ENCODE measurements at places on chromosomes 12 and 14.

- no peak for DNase-seq
Observed at GRCh38 chr12:121755591-121755990, 37.9 kb downstream of the RHOF start.

- DNase-seq, result no peak
Observed at GRCh38 chr12:71214511-71215285, 56.9 kb upstream of the TSPAN8 start.

GRCh38 chr12:95633049-95633731, 81.9 kb upstream of the USP44 start:
- DNase-seq, result no peak

- no peak for DNase-seq
Observed at GRCh38 chr12:11877102-11877826, 193.5 kb upstream of the BCL2L14 start.

GRCh38 chr14:94143239-94143638, 13.8 kb upstream of the IFI27L2 start:
- no peak for DNase-seq

GRCh38 chr12:65510584-65511050, 232.1 kb downstream of the MSRB3 start:
- peak; percentile 89 for DNase-seq

DNA sequence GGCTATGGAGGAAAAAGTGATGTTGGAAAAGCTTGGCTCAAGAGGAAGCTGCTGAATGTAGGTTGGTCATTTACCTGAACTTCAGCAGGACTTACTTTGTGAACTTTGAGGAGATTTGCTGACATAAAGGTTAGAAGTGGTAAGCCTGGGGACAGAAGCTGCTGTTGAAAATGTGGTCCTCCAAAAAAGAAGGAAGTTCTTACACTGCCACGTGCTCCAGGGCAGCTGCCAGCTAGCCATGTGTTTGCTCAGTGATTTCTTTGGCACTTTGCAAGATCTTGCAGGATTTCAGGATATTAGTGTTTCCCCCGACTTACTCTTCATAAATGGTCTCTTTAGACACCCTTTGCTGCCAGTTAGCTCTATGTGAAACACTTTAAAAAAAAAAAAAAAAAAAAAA, 14.8 kb upstream of the DYRK2 start:
- DNase-seq, result no peak

DNA sequence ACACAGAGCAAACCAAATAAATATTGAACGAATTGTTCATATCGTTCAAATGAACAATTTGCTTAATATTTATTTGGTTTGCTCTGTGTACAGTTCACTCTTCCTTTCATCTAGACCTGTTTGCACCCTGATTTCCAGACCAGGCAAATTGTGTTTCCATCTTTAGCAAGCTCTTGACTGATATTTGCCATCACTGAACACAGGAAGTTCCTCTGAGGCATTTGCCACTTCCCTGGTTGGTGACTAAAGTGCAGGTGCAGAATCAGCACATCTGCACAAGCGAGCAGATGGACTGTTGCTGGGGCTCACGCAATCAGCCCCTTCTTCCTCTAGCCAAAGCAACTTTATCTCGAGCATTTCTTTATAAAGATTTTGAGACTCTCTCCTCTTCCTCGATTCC, 112.9 kb downstream of the DAAM1 start:
- no peak for DNase-seq

DNA sequence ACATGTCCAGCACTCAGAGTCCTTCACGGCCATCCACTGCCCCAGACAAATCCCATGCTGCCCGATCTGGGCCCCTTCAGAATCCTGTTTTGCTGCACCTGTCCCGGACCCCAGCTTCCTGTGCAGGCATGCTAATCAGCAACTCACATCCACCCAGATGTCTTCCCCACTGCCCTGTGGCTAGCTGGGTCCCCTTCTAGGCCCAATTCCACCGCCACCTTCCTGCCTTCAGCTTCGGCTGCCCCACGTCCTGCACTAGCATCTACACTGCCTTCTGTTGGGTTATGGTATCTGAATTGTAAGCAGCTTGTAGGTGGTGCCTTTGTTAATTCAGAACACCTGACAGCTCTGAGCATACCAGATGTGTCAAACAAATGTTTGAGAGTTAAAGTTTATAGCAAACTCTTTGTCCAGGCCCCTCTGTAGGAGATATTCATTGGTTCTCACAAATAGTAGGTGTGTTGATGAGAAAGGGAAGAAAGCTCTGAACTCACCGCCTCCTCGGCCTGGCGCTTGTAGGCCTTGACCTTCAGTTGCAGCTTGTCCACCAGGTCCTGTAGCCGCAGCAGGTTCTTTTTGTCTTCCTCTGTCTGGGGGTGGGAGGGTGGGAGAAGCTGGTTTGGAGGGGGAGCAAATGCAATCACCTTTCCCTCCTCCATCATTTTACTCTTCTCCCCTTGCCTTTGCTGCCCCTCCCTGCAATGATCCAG, 6.0 kb downstream of the CMTM5 start:
- no peak for DNase-seq

DNA sequence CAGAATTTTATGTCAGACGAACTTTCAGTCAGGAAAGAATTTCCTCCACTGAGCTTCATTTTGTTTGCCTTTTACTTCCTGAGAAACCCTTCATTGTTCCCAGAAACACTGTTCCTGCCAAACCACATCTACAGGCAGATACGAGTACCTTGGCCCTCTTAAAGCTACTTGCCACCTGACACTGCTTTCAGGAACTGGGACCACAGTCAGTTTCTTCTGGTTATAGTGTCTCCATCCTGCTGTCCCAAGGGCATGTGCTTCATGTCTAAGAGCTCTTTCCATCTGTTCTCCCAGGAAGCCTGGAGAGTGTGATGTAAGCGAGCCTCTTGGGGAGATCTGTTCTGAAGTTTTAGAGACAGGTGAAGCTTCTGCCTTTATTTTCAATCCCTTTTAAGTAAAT, 161.7 kb upstream of the PLEKHA5 start:
- no peak for DNase-seq

- DNase-seq, result no peak
Observed at GRCh38 chr12:28698553-28698952, 450.5 kb upstream of the FAR2 start.

DNA sequence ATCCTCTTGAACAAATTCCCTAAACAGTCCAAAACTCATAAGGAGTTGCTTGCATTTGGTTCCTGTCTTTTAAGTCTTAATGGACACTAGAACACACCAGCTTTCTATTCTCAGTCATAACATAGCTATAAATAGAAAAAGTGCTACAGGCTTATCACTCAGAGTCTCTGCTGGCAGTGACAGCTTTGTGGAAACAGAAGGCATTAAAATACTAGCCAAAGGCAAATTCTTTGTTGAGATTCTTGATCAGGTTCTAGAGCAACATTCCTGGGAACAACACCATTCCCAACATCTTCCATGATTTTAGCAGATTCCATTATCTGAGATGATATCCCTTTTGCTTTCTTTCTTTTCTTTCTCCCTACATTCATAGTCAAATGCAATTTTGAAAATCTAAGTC, 207.7 kb upstream of the PLEKHG7 start:
- DNase-seq, result no peak

DNA sequence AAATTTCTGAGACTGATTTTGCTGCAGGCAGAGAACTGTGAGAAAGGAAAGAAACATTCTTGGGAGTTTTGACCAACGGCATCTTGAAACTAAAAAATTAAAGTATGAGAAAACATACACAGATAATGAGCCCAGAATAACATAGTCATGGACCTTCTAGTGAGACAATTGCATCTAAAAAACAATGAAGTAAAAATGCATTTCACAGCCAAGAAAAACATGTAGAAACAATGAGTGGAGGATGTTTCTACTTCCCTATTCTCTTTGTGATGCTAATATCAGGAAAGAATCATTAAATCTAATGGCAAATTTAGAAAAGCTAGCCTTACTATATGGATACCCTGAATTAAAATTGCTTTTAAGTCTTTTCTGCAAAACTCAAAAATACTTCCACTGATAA, 12.2 kb upstream of the PLEKHG7 start:
- no peak for DNase-seq

DNA sequence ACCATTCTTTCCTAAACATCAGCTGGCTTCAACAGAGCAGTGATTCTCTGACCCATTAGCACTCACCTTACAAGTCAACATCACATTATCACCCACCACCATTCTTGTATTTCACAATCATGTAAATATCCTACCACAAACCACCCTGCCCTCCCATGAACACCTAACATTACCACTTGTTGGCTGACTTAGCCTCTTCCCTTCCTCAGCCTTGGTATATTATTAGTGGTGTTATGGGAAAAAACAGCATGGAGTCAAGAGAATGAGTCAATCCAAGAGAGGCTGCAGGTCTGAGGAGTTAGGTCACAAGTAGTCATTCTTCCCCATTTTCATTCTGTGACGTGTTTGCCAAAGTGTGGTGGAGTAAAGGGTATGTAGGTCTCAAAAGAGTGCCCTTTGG, 22.3 kb upstream of the MGP start:
- DNase-seq, result no peak

DNA sequence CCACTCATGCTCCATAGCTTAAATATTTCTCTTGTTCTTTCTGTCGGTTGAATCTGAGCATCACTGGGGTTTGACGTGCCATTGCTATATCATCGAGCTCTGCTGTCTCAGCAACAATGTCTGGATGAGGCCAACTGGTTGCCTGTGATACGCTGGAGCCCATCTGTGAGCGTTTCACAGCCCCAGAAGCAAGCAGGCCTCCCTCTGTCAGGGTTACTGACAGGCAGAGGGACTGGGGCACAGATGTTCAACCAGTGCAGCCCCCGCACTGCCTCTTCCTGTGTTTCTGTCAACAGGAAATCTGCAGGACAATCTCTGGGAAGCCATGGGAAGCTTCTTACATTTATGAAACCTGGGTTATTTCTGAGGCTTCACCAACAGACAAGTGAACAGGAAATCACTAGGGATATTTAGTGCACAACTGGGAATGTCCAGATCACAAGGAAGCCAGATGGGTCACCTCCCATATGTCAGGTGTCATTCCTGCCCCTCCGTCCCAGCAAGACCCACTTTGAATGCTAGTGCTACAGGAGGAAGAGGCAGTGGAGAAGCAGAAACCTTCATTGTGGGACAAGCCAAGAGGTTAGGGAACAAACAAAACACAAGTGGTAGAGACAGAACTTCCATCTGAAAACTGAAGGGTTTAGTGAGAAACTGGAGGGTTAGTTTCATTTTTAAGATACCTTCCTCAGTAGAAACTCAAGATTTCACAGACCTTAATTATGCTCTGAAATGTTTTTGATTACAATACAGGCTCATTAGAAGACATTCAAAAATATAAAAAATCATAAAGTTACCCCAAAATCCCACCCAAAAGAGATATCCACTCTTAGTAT, 24.1 kb downstream of the DMAC2L start:
- no peak for DNase-seq
